ENCODE measurements at places on chromosomes 1 and 21.

- no peak for DNase-seq
Measured at GRCh38 chr21:46307625-46308024, 16.0 kb downstream of the C21orf58 start.

DNA sequence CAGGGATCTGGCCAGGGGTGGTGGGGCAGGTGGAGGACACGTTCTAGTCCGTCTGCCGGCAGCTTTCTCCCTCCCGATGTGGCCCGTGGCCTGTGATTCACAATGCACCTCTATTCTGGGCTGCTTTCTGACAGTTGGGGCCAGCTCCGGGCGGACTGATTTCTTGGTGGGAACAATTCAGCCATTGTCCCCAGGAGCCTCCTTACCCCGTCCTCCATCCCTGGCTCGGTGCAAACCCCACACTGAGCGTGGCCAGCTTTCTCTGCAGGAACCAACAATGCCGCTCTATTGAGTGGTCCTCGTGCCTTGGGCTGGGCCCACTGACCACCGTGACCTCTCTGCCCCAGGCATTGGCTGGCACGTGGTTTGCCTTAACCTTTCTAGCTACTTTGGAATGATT lies 29.7 kb downstream of the PADI2 start:
- DNase-seq, result no peak

GRCh38 chr1:116966791-116967190 lies 34.8 kb upstream of the CD101 start:
- DNase-seq, result no peak

GRCh38 chr21:29125191-29125590 lies 5.3 kb upstream of the MAP3K7CL start:
- no peak for DNase-seq

All from muscle of leg (tissue), 16 donors.